Activated T-helper 1 cell treated with anti-CD3 and anti-CD28 coated beads, Interleukin-12 subunit alpha, Interleukin-12 subunit beta, Interleukin-2, Interleukin-4 antibody, amounts not matched to agents 30 ng/mL and 10 ng/mL and 1 ng/mL, durations not matched to agents 14 hours and 24 hours and 36 hours (primary cell): ENCODE measurements at places on chromosomes 2 and 18. TPM values are rescaled to one million over a fixed set of nuclear protein-coding genes. Genes with fewer than 3 reads are reported as not detected.

REG3A gene
- not detected in 2 replicates for total RNA-seq

CCL20 gene
- total RNA-seq, result 1.2 and 3.2 TPM in 2 replicates

KCNS3 gene
- total RNA-seq, result 0.07 TPM in 1 of 2 replicates, not detected in the other

CIB4 gene
- total RNA-seq, result not detected in 2 replicates

PRKAG3 gene
- not detected in 2 replicates for total RNA-seq

C2orf76 gene
- 10.3 and 10.7 TPM in 2 replicates for total RNA-seq

WBP1 gene
- total RNA-seq, result 32.6 and 35.3 TPM in 2 replicates

GPR75 gene
- 3.7 TPM in 2 replicates for total RNA-seq

NEU2 gene
- not detected in 2 replicates for total RNA-seq

ANKRD30BL gene
- total RNA-seq, result not detected in 2 replicates

CPO gene
- total RNA-seq, result not detected in 2 replicates

DLGAP1 gene
- 0.17 and 0.36 TPM in 2 replicates for total RNA-seq

IL36RN gene
- not detected in 2 replicates for total RNA-seq

LBH gene
- 306 and 313 TPM in 2 replicates for total RNA-seq

LRRFIP1 gene
- total RNA-seq, result 212 and 226 TPM in 2 replicates

ITGB6 gene
- not detected in 2 replicates for total RNA-seq

TTLL4 gene
- 70.6 and 78.3 TPM in 2 replicates for total RNA-seq

MC2R gene
- not detected in 2 replicates for total RNA-seq

THOC1 gene
- 69.9 and 76.8 TPM in 2 replicates for total RNA-seq

PTPRN gene
- total RNA-seq, result 0.23 TPM in 1 of 2 replicates, not detected in the other
